ENCODE measurements at places on chromosomes 2 and 18.

DNA sequence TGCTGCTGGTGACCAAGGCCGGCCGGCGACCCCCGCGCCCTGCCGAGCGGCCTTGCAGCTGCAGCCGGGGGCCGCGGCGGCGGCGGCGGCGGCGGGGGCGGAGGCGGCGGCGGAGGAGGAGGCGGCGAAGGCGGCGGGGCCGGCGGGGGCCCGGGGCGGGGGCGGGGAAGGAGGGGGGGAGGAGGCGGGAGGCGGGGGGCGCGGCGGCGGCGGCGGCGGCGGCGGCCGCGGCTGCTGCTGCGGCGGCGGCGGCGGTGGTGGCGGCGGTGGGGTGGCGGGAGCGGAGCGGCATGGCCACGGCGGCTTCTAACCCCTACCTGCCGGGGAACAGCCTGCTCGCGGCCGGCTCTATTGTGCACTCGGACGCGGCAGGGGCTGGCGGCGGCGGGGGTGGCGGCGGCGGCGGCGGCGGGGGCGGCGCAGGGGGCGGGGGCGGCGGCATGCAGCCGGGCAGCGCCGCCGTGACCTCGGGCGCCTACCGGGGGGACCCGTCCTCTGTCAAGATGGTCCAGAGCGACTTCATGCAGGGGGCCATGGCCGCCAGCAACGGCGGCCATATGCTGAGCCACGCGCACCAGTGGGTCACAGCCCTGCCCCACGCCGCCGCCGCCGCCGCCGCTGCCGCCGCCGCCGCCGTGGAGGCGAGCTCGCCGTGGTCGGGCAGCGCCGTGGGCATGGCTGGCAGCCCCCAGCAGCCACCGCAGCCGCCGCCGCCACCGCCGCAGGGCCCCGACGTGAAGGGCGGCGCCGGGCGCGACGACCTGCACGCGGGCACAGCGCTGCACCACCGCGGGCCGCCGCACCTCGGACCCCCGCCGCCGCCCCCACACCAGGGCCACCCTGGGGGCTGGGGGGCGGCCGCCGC lies 1.5 kb downstream of the POU3F3 start:
- no peak overlapping the region for H3K27ac ChIP-seq
- H3K4me3 ChIP-seq: no peak overlapping the region
- DNase-seq: no peak
- H3K36me3 ChIP-seq: peaks cover 5% of the 10 kb centered on the region

GRCh38 chr2:37246205-37246604 lies 14.7 kb downstream of the NDUFAF7 start:
- H3K4me1 ChIP-seq: peaks cover 17% of the 10 kb centered on the region

GRCh38 chr2:224075588-224075987 lies 36.5 kb upstream of the SERPINE2 start:
- H3K27ac ChIP-seq: no peak overlapping the region
- no peak for DNase-seq
- no peak overlapping the region for H3K4me3 ChIP-seq
- H3K4me1 ChIP-seq: no peaks in the 10 kb centered on the region
- peaks cover 2% of the 10 kb centered on the region for H3K27me3 ChIP-seq
- H3K36me3 ChIP-seq: no peaks in the 10 kb centered on the region

GRCh38 chr2:88852753-88853402 lies 161.4 kb downstream of the RPIA start:
- no peak overlapping the region for H3K4me3 ChIP-seq
- H3K4me1 ChIP-seq: no peaks in the 10 kb centered on the region
- H3K27ac ChIP-seq: no peak overlapping the region
- DNase-seq: no peak

DNA sequence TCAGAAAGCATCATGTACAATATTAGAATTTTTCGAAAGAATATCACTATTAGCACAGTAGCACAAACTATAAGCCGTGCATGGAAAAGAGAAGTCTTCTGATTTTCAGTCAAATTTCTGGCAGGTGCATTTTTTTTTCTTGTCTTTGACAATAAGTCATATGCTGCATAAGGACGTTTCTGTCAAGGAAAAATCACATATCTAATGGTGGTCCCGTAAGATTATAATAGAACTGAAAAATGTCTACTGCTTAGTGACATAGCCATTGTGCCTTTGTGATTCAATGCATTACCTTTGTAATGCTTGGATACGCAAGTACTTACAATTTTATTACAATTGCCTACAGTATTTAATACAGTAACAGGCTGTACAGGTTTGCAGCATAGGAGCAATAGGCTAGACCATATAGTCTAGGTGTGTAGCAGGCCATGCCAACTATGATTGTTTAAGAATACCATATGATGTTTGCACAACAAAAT lies 329.3 kb downstream of the LRRTM4 start:
- H3K27ac ChIP-seq: no peak overlapping the region
- no peaks in the 10 kb centered on the region for H3K36me3 ChIP-seq

GRCh38 chr2:8627692-8628085 lies 54.2 kb upstream of the ID2 start:
- no peak for DNase-seq
- H3K36me3 ChIP-seq: no peaks in the 10 kb centered on the region
- H3K27me3 ChIP-seq: no peaks in the 10 kb centered on the region

GRCh38 chr18:60248336-60249330 lies 123.9 kb downstream of the MC4R start:
- no peaks in the 10 kb centered on the region for H3K4me1 ChIP-seq
- H3K27ac ChIP-seq: no peak overlapping the region
- no peak for DNase-seq
- no peak overlapping the region for H3K4me3 ChIP-seq

- H3K27me3 ChIP-seq: peaks cover 3% of the 10 kb centered on the region
- H3K36me3 ChIP-seq: no peaks in the 10 kb centered on the region
- H3K4me1 ChIP-seq: no peaks in the 10 kb centered on the region
Measured at GRCh38 chr2:33059471-33060156, 112.9 kb downstream of the LTBP1 start.

- peaks cover 2% of the 10 kb centered on the region for H3K27me3 ChIP-seq
- H3K27ac ChIP-seq: no peak overlapping the region
- no peaks in the 10 kb centered on the region for H3K36me3 ChIP-seq
- no peaks in the 10 kb centered on the region for H3K4me1 ChIP-seq
Measured at GRCh38 chr2:152617456-152618192, 99.6 kb downstream of the PRPF40A start.

DNA sequence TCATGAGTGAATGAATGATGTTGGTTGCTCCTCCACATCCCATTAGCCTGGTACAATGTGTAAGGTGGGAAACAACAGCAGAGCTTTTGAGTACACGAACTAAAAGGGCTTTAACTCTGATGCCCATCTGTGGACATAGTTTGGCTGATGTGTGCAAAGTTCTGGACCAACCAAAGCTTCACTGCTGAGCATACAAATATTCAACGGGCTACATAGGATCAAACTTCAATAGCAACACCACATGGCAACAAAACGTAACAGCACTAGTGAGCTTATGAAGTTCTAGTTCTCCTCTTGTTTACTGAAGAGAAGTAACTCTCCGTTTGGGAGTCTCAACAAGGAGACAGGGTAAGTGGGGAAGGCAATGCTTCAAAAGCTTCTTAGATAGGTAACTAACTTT lies 20.4 kb downstream of the STAM2 start:
- H3K27ac ChIP-seq: no peak overlapping the region
- peaks cover 18% of the 10 kb centered on the region for H3K4me1 ChIP-seq
- H3K36me3 ChIP-seq: peaks cover 19% of the 10 kb centered on the region
- H3K4me3 ChIP-seq: no peak overlapping the region
- no peaks in the 10 kb centered on the region for H3K27me3 ChIP-seq

- H3K4me1 ChIP-seq: no peaks in the 10 kb centered on the region
- DNase-seq: no peak
- H3K36me3 ChIP-seq: no peaks in the 10 kb centered on the region
Measured at GRCh38 chr18:6478121-6478520, 63.4 kb upstream of the L3MBTL4 start.

- H3K4me1 ChIP-seq: no peaks in the 10 kb centered on the region
- no peak for DNase-seq
- no peak overlapping the region for H3K4me3 ChIP-seq
- no peaks in the 10 kb centered on the region for H3K27me3 ChIP-seq
- no peak overlapping the region for H3K27ac ChIP-seq
Measured at GRCh38 chr2:144004742-144005141, 515.2 kb downstream of the ZEB2 start.

DNA sequence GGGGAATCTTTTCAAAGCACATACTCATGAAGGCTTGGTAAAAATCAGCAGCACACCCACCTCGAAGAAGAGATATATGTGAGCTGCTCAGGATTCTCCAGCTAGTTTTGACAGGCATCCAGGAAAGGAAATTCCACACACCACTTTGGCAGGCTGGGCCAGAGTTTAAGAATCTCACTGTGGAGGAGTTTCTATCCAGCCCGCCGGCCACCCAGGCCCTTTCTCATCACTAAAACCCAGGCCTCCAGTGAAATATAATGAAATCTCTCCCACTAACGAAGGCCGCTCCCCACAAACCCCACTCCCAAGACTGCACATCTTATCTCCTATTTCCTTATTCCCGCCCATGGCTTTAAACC lies 202.0 kb downstream of the GLI2 start:
- no peaks in the 10 kb centered on the region for H3K27me3 ChIP-seq
- H3K4me1 ChIP-seq: no peaks in the 10 kb centered on the region
- DNase-seq: no peak
- H3K27ac ChIP-seq: no peak overlapping the region

All from activated CD4-positive, alpha-beta memory T cell treated with anti-CD3 and anti-CD28 coated beads for 36 hours (primary cell).